ENCODE measurements at places on chromosomes 4 and X.

DNA sequence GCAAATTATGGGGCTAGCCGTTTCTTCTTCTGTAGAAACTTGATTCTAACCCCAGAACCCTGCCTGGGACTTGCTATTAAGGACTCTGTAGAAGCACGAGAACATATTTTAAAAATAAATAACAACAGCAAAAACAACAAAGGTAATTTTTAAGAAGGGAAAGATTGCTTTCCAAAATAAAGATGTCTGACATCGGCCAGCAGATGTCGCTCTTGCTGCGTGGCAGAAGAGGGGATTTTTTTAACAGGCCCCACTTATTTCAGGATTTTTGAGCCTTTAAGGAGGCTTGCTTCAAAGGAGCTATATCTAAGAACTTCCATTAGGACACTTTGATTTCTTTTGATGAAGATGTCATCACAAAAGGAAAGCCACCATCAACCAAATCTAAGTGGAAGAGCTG is 62.8 kb upstream of the EGFL6 start:
- no peaks in the 10 kb centered on the region for H3K27me3 ChIP-seq
- H3K4me1 ChIP-seq: peaks cover 9% of the 10 kb centered on the region
- no peaks in the 10 kb centered on the region for H3K36me3 ChIP-seq
- H3K27ac ChIP-seq: no peak overlapping the region

GRCh38 chr4:73417973-73418372 is 13.9 kb downstream of the ALB start:
- H3K27ac ChIP-seq: no peak overlapping the region
- peaks cover 5% of the 10 kb centered on the region for H3K27me3 ChIP-seq
- H3K4me3 ChIP-seq: no peak overlapping the region
- H3K36me3 ChIP-seq: no peaks in the 10 kb centered on the region

DNA sequence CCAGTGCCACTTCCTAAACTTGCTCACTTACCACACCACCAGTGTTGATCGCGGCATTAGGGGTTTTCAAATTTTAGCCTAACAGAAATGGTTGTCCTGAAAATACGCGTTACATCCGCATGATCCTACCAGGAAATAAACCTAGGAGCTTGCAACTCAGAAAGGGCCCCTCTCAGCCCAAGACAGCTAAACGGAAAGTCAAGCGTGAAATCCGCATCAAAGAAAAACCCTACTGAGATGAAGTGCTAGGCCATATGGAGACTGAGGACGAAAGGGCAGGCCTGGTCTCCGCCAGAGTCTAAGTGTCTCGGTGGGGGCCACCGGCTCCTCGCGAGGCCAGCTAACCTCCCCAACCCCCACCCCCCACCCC is 626 bp downstream of the YTHDC1 start:
- H3K27me3 ChIP-seq: peaks cover 9% of the 10 kb centered on the region
- DNase-seq: peak; percentile 8
- peaks cover 10% of the 10 kb centered on the region for H3K36me3 ChIP-seq
- H3K27ac ChIP-seq: peak overlapping the region; percentile 96

DNA sequence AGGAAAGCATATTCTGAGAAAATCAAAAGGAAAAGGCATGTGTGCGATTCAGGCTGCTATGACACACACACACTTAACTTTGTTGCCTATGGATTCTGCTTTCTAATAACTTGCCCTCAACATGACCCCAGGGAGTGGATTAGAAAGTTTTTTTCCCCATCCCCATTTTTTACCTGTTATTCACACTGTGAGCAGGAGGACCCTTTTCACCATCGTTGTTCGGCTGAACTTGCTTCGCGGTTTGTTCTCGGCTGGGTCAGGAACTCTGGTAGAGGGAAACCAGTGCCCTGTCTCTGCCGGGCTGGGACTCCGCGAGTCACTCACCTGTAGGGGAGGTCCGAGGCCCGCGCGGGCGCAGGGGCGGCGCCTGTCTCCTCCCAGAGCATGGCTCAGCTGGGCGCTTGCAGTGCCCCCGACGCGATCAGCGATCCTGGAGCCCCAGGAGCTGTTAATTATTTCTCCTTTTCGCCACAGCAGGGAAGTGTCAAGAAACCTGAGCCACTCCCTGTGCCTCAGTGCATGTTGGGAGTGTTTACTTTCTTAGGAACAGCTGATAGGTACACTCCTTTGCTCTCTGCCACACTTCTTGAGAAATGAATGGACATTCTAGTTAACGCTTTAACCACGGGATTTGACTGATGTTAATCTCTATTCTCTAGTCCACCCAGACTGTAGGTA is at the start of gene RASSF6:
Gene RASSF6, minus strand, starts transcription at position 322 of the 678 bp plus-strand sequence. CDS start 8,641 bp downstream, outside the sequence.
- DNase-seq: no peak
- no peak within 1 kb of the TSS for H3K27ac ChIP-seq
- peaks cover 13% of the 10 kb centered on the region for H3K4me1 ChIP-seq
- peak within 1 kb of the TSS; percentile 38 for H3K4me3 ChIP-seq

- H3K4me3 ChIP-seq: no peak overlapping the region
- no peak overlapping the region for H3K27ac ChIP-seq
- no peaks in the 10 kb centered on the region for H3K36me3 ChIP-seq
- H3K4me1 ChIP-seq: no peaks in the 10 kb centered on the region
- no peak for DNase-seq
- peaks cover 6% of the 10 kb centered on the region for H3K27me3 ChIP-seq
Observed at GRCh38 chr4:84529169-84529751, 30.2 kb upstream of the NKX6-1 start.

DNA sequence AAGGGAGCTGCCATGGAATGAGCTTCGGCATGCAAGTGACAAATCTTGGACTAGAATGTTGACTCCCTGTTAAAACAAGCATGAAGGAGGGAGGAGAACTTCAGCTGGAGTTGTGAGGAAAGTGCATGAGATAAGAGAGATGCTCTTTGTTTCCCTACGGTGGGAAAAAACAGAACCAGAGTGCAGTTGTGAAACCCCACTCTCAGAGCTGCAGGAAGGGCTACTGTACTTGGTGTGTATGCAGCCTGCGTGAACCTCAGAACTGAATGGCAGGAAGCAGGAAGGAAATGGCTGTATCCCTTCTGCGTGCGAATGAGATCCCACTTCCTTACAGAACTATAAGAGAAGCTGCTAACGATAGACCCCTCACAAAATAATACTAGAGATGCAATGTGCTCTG is 57.2 kb downstream of the EGF start:
- no peak overlapping the region for H3K4me3 ChIP-seq
- no peak overlapping the region for H3K27ac ChIP-seq
- H3K27me3 ChIP-seq: peaks cover 17% of the 10 kb centered on the region
- peaks cover 15% of the 10 kb centered on the region for H3K4me1 ChIP-seq

- no peak overlapping the region for H3K27ac ChIP-seq
- DNase-seq: no peak
- no peak overlapping the region for H3K4me3 ChIP-seq
- H3K36me3 ChIP-seq: no peaks in the 10 kb centered on the region
Observed at GRCh38 chr4:8263397-8263796, 6.2 kb upstream of the HTRA3 start.

DNA sequence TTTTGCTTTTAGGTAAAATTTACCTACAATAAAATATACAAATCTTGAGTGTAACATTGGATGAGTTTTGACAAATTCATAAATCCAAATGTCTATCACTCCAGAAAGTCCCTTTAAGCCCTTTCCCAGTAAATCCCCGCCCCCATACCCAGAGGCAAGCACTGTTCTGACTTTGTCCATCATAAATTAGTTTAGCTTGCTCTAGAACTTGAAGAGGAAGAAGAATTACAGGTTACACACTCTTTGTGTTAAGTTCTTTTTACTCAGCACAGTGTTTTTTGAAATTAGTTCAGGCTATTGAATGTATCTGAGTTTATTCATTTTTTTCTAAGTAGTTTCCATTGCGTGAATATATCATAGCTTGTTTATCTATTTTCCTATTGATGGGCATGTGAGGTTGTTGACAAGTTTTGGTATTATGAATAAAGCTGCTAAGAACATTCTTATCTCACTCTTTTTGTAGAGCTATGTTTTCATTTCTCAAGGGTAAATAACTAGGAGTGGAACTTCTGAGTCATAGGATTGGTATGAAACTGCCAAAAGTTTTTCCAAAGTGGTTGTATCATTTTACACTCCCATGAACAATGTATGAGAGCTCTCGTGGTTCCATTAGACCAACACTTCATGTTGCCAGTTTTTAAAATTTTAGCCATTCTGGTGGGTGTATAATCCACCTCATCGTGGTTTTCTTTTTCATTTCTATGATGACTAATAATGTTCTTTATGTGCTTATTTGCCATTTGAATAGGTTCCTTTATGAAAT is 22.4 kb upstream of the HPSE start:
- H3K36me3 ChIP-seq: peaks cover 1% of the 10 kb centered on the region
- H3K27ac ChIP-seq: peak overlapping the region; percentile 96
- H3K27me3 ChIP-seq: no peaks in the 10 kb centered on the region
- DNase-seq: no peak

DNA sequence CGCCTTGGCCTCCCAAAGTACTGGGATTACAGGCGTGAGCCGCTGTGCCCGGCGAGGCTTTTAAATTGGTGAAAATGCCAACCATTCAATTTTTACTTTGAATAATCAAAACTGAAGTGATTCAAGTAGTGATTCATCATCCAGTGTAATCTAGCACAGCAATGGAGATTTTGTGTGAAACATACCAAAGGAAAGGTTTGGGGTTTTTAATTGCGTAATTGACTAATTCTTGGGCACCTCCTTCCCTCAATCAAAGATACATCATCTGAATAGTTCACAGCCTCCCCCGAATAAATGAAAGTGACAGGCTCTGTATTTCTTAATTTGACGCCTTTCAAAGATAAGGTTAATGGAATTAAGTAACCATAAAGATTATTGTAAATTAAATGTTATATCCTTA is 69.0 kb downstream of the DMD start:
- DNase-seq: no peak
- no peaks in the 10 kb centered on the region for H3K4me1 ChIP-seq
- no peak overlapping the region for H3K27ac ChIP-seq
- no peaks in the 10 kb centered on the region for H3K36me3 ChIP-seq

DNA sequence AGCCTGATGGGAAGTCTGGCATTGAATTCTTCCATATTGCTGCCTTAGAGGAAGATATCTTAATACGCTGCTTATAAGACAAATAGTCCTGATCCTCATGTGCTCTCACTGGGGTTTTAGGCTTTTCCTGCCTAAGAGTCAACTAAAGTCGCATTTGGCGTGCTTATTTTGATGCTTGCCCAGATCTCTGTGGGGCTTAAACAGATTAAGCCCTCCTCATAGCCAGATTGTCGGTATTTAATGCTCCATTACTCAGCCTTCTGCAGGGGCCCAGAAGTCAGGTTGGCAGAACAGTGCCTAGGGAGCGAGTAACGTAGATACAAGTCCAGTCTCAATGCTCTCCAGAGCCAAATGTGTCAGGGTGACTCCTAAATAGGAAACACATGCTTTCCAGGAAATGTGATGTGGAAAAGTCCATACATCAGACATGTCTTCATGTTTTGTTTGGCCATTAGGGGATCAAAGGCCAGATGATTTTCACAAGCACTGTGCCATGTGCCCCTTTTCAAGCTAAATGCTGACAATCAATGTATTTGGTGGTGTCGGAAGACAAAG is 262.8 kb downstream of the PRDM5 start:
- no peak overlapping the region for H3K4me3 ChIP-seq
- no peak for DNase-seq
- no peaks in the 10 kb centered on the region for H3K36me3 ChIP-seq
- H3K27me3 ChIP-seq: no peaks in the 10 kb centered on the region
- no peaks in the 10 kb centered on the region for H3K4me1 ChIP-seq

DNA sequence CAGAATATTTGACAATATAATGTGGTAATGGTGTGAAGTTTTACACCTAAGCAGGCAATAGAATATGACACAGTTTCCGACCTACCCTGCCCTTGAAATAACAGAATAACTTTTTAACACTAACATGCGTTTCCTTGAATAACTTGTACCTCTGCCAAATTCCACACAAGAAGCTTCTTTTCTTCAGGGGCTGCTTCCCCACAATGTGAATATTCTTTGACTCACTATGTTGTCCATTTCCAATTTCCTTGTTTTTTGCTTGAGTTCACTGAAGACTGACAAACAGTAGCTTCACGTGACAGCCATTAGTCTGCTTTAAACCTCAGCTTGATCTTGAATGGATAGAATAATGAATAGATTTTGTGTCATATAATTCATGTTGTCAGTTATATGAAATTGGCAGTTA is 14.3 kb downstream of the SHROOM3 start:
- no peaks in the 10 kb centered on the region for H3K36me3 ChIP-seq
- H3K4me3 ChIP-seq: no peak overlapping the region
- no peaks in the 10 kb centered on the region for H3K4me1 ChIP-seq
- H3K27ac ChIP-seq: no peak overlapping the region

DNA sequence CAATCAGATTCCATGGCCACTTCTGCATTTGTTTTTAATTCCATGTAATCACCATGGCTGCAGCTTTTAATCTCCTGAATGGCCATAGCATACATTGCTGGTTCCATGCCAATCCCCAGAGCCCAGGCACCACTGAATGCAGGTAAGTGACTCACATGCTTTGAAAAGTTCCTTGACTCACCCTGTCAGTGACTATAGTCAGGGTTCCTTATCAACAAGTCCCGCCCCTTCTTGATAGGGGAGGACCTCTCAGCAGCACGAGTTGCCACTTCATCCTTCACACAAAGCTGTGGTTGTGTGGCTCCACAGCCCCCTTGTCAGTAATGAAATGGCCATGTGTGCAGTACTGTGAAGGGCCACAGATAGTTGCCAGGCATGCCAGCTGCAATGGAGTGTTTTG is 516.6 kb downstream of the PPARGC1A start:
- no peak overlapping the region for H3K4me3 ChIP-seq
- DNase-seq: no peak
- H3K27me3 ChIP-seq: no peaks in the 10 kb centered on the region
- no peak overlapping the region for H3K27ac ChIP-seq
- no peaks in the 10 kb centered on the region for H3K36me3 ChIP-seq
- H3K4me1 ChIP-seq: no peaks in the 10 kb centered on the region

DNA sequence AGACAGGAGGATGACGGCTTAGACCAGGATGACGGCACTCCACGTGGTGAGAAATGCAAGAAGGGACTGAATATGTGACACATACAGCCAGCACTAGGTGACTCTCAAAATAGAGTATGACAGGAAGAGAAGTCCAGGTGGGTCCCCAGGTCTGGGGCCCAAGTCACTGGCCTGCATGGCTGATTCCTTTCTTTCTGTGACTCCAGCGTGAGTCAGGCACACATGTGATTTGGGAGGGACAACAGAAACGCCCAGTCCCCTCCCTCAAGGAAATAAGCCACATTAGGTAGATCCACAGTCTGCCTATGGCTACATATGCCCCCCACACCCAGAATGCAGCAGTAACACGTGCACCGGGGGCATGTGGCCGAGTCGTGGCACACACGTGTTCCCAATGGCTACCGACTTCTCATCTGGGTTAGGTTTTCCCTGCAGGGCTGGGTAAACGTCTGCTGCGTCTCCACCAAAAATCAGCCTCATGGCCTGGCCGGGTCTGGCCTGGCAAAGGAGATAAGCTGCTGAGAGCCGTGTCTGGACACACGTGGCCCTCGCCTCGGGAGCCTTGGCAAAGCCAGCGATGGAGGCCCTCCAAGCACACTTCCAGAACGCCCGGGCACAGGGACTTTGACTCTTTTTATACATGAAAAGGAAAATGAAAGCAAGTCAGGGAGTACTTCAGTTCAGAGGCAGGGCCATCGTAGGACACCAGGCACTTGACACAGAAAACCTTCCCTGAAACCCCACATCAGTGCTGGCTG is 19.3 kb downstream of the SEL1L3 start:
- H3K36me3 ChIP-seq: peaks cover 30% of the 10 kb centered on the region
- peaks cover 47% of the 10 kb centered on the region for H3K4me1 ChIP-seq
- DNase-seq: no peak

GRCh38 chrX:30864383-30864785 is 24.7 kb downstream of the TAB3 start:
- no peak for DNase-seq
- H3K27ac ChIP-seq: no peak overlapping the region
- no peaks in the 10 kb centered on the region for H3K27me3 ChIP-seq
- H3K36me3 ChIP-seq: peaks cover 13% of the 10 kb centered on the region

All from activated T-helper 1 cell treated with anti-CD3 and anti-CD28 coated beads, Interleukin-12 subunit alpha, Interleukin-12 subunit beta, Interleukin-2, Interleukin-4 antibody, amounts not matched to agents 30 ng/mL and 10 ng/mL and 1 ng/mL, durations not matched to agents 14 hours and 24 hours and 36 hours (primary cell).